ENCODE measurements at places on chromosomes 2 and 18.

DNA sequence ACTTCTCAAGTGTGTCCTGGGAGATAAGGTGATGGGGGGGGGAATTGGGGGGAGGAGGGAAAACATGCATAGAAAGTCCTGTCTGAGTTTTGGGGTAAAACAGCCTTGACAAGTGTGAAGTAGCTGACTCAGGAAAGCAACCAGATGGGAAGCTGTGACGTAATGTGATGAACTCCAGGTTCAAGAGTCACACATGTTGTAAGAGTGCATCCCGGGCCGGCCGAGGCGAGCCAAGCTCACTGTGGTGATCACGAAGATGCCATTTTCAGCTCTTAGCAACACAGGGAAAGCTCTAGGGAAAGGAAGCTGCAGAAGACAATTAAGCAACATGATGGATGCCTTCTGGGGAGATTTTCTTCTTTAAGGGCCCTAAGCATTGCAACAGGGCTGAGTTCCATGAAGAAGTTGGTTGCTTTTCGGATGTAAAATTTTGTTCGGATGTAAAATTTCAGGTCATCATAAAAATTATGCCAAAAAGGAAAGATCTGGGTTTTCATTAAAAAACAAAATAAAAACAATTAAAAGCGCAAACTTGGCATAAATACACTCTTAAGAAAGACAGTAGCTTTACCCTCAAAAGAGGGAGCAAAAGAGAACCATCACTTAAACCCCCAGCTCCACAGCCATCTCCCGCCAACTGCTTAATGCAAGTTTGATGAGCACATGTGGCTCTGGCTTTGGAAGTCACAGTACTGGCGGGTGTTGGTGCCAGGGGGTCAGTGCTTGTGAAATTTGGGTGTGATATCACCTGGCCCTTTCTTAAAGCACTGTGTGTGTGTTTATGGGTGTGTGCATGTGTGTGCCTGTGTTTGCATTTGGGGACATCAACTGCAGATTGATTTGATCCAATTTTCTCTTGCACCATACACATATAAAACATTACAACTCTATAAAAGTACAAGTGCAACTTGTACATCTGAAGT, 19.1 kb downstream of the SERTAD2 start:
- DNase-seq, result no peak

DNA sequence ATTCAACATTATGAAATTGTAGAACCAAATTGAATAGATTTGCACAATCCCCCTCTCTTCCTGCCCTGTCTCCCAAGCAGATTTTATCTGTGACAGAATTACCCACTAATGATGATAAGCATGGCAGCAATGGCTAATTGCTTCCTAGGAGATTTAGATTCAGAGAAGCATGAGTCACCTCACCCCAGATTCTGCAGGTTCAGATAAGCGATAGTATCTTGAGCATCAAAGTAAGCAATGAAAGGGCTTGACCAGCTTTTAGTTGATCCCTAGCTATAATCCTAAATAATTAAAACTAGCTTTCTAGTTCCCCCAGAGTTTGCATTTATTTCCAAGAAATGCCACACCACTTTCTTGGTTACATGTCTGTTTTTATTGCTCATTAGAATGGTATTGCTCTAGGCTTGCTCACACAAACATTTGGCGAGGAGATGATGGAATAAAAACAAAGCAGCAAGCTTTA, 204.3 kb downstream of the GULP1 start:
- no peak for DNase-seq

- no peak for DNase-seq
These were observed 90.1 kb downstream of the LBH start for GRCh38 chr2:30321466-30321865.

GRCh38 chr18:8139891-8140406, 469.3 kb upstream of the RAB12 start:
- DNase-seq, result no peak

DNA sequence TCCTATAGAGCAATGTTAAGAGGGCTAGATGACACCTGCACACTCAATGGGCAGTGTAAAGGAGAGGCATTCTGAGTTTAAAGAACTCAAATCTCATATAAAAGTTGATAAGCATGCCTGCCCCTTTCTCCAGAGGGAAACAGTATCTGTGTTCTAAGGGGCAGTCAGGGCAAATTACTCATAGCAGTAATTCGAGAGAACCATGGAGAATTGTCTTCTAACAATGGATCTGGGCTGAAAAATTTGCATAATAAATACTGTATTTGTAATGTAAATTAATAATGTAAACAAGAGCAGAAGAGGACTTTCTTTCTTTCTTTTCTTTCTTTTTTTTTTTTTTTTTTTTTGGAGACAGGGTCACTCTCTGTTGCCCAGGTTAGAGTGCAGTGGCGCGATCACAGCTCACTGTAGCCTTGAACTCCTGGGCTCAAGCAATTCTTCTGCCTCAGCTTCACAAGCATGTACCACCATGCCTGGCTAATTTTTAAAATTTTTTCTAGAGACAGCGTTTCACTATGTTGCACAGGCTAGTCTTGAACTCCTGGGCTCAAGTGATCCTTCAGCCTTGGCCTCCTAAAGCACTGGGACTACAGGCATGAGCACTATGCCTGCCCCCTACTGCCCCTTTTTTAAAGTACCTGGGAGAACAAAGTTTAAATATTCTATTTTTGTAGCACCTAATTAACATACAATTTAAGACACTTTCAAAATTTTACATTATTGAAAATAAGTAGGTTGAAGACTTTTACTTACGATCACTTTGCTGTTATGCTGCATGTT, 70.6 kb downstream of the OTX1 start:
- DNase-seq, result no peak

- no peak for DNase-seq
These were observed 19.4 kb downstream of the SEPTIN10 start for GRCh38 chr2:109594246-109594885.

Data from stimulated activated CD8-positive, alpha-beta memory T cell treated with anti-CD3 and anti-CD28 coated beads, Interleukin-4, amount 100 ng/mL, for 24 hours (primary cell).